ENCODE measurements at places on chromosomes 5 and 9.

- no peak for DNase-seq
Observed at GRCh38 chr5:140321796-140322195, 18.9 kb upstream of the PFDN1 start.

- no peak for DNase-seq
Observed at GRCh38 chr5:15850939-15851341, 328.7 kb downstream of the MARCHF11 start.

GRCh38 chr5:114060866-114061265 lies 301.0 kb upstream of the KCNN2 start:
- DNase-seq = no peak

DNA sequence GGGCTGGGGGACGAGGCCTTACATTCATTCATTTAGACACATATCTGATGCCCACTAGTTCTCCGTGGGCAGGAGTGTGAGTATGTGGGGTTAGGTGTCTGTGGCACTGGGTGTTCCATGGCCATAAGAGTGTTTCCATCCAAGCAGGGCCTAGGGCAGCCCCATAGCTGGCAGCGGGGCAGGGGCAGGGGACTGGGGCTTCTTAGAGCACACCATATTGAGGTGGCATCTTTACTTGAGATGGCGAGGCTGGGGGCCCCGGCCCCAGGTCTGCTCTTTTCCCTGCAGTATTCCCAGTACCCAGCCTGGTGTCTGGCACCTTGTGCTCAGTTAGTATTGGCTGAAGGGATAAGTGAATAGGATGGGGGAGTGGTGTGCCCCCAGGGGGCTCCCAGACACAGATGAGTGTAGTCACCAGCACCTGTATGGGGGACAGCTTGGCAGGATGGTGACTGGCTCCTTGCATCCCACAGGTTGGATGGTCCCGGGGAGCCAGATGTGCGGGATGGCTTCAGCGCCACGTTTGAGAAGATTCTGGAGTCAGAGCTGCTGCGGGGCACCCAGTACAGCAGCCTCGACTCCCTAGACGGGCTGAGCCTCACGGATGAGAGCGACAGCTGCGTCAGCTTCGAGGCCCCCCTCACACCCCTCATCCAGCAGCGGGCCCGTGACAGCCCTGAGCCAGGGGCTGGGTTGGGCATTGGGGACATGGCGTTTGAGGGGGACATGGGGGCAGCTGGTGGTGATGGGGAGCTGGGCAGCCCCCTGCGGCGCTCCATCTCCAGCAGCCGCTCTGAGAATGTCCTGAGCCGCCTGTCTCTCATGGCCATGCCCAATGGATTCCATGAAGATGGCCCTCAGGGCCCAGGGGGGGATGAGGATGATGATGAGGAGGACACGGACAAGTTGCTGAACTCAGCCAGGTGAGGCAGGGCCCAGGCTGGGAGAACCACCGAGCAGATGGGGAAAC lies 17.5 kb downstream of the PSD2 start:
- no peak for DNase-seq

DNA sequence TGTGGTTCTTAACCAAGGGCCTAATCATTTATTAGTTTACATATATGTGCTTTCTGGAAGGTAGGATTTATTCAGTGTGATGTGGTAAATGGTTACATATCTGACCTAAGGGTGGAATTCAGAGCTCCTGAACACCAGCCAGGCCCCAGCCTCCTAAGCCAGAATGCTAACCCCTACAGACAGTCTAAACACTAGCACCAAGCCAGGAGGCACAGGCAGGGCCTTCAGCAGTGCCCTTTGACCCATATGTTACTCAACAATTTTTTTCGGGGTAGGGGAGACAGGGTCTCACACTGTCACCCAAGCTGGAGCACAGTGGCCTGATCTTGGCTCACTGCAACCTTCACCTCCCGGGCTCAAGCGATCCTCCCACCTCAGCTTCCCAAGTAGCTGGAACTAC lies 40.3 kb downstream of the PRKACG start:
- no peak for DNase-seq

Data from NCI-H2227 treated with DMSO at 0.1 percent for 48 hours (cell line).